ENCODE measurements at places on chromosomes 12 and 14. TPM values are rescaled to one million over a fixed set of nuclear protein-coding genes. Genes with fewer than 3 reads are reported as not detected.

YARS2 gene
- total RNA-seq, result 12.7 TPM

DNA sequence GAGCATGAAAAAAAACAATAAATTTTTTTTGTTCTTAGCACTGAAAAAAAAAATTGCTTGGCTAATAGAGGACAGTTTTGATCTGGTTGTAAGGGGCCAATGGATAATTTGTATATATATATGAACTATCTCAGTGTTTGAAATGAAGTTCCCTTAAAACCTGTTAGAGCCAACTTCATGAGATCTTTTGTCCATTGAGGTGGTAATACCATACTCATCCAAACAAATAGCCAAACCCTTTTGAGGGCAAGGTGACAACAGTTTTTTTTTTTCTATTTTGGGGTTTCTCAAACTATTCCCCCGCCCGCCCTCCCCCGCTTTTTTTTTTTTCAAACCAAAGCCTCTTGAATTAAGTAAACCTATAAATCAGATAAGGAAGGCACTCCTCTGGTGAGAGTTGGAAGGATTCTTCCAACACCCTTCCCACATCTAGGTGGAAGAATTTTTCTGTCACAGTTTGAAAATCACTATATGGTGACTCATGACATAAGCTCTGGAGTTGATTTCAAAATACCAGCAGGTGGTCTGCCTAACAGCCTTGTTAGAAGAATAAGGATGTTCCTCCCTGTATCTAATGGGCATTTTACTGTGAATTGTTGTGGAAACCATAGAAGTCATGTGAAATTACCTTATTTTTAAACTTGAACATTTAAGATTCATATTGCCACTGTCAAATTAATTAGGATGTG lies 10.2 kb downstream of the ARHGAP5 start:
- DNase-seq, result no peak

- DNase-seq, result no peak
Observed at GRCh38 chr14:50941151-50941550, 3.1 kb downstream of the PYGL start.

BDKRB1 gene
- total RNA-seq, result 0.18 TPM

GALC gene
- total RNA-seq, result 37.6 TPM

DNA sequence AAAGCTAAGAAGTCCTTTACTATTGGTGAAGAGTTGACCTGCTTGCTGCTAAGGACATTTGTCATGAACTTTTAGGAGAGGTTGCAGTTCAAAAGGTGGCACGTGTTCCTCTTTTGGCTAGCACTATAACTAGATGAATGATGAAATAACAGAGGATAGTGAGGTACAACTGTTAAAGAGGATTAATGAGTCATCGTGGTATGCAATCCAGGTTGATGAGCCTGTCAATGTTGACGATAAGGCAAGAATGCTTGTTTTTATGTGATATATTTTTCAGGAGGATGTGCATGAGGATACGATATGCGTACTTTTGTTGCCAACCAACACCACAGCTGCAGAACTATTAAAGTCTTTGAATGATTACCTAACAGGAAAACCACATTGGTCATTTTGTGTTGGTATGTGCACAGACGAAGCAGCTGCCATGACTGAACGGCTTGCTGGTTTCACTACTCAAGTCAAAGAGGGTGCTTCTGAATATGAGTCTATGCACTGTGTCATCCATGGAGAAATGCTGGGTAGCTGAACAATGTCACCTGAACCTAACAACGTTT lies 10.6 kb downstream of the CEP128 start:
- DNase-seq, result no peak

DNA sequence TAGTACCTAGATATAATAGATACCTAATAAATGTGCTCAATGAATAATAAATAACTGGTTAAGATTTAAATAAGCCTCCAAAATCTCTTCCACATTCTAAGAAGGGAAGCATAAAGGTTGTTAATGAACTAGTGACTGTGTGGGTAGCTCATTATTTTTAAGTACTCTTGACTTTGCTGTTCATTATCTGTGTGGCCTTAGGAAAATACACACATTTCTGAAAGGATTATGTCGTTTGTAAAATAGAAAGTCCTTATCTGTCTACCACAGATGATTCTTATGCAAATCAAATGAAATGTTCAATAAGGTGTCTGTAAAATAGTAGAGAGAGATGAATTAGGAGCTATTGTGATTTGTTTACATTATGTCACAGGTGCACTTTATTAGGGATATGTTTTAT lies 119.5 kb downstream of the LRRK2 start:
- no peak for DNase-seq

- DNase-seq, result no peak
Observed at GRCh38 chr12:108322998-108323397, 16.1 kb downstream of the CMKLR1 start.

ADGRD1 gene
- total RNA-seq, result 85.6 TPM

FAM90A1 gene
- 0.14 TPM for total RNA-seq

DNA sequence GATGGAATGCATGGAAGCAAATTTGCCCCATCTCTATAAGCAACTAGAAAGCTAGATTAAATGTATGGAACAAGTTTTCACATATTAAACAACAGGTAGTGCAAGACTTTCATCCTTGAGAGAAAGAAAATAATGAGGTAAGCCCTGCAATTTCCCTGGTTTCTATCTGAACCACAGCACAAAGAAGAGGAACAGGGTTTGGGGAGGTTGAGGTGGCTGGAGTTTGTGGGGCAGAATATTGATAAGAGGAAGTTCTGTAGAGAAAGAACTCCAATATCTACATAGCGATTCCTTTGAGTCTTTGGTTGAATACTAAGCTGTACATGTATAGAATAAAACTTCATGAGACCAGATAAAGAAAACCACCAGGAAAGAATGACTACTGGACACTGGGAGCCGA lies 96.3 kb upstream of the CCND2 start:
- DNase-seq, result no peak

- peak; percentile 37 for DNase-seq
Observed at GRCh38 chr12:121610239-121611149, 15.8 kb upstream of the ORAI1 start.

- peak; percentile 11 for DNase-seq
Observed at GRCh38 chr14:85702997-85703396, 173.1 kb downstream of the FLRT2 start.

DNA sequence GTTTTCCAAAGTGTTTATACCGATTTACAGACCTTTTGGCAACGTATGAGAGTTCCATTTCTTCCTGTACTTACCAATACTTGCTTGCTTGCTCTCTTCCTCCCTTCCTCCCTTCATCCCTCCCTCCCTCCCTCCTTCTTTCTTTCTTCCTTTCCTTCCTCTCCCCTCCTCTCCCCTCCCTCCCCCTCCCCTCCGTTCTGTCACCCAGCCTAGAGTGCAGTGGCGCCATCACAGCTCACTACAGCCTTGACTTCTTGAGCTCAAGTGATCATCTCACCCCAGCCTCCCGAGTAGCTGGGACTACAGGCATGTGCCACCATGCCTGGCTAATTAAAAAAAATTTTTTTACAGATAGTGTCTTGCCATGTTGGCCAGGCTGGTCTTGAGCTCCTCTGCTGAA lies 40.4 kb downstream of the DIP2B start:
- DNase-seq, result no peak

- DNase-seq, result no peak
Observed at GRCh38 chr12:50101663-50102062, 2.1 kb upstream of the GPD1 start.

GRCh38 chr12:109014984-109015765 lies 5.7 kb downstream of the SVOP start:
- no peak for DNase-seq

TMEM116 gene
- 17.1 TPM for total RNA-seq

CMA1 gene
- 0.34 TPM for total RNA-seq

MANSC1 gene
- total RNA-seq, result 8.0 TPM

LRRIQ1 gene
- 33.2 TPM for total RNA-seq

- no peak for DNase-seq
Observed at GRCh38 chr12:79441534-79441933, 249.2 kb downstream of the PAWR start.

DNA sequence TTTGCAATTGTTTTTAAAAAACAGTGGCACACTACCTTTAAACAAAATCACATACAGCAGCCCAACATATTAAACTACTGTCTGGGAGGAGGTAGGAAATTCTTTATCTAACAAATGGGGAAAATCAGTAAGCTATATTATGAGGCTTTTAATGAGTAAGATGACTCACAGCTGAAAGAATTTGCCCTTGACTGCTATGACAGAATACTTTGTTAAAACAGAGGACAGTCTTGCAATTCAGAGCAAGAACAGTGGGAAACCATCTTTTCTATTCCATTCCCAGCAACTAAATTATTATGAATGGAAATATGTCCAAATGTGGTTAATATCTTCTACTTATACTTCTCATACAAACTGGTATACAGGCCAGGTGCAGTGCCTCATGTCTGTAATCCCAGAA lies 49.2 kb upstream of the SGPP1 start:
- DNase-seq, result no peak

DNA sequence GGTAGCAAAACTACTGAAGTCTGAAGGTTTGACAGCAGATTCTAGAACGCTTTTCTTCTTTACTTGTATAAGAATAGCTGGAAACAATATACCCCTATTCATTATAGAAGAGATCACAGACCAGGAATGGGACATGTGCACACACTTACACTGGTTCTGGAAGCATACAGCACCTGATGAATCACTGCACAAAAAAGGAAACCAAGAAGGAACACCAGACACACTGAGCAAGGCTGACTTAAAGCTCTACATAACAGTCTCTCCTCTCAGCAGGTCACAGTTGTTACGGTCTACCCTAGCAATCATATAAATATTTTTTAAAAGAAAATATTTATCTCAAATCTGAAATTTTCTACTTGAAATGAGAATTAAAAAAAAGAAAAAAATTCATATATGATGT lies 13.5 kb downstream of the ATP2B1 start:
- DNase-seq, result no peak

MGP gene
- total RNA-seq, result 175 TPM

GRCh38 chr14:95943699-95944098 lies 67.1 kb downstream of the TUNAR start:
- DNase-seq, result no peak

GRCh38 chr14:79179985-79180384 lies 1009.8 kb downstream of the NRXN3 start:
- DNase-seq, result no peak

FBXO34 gene
- total RNA-seq, result 28.1 TPM

HNF1A gene
- 0.52 TPM for total RNA-seq

GRCh38 chr12:25906651-25907340 lies 51.7 kb upstream of the RASSF8 start:
- no peak for DNase-seq

DNA sequence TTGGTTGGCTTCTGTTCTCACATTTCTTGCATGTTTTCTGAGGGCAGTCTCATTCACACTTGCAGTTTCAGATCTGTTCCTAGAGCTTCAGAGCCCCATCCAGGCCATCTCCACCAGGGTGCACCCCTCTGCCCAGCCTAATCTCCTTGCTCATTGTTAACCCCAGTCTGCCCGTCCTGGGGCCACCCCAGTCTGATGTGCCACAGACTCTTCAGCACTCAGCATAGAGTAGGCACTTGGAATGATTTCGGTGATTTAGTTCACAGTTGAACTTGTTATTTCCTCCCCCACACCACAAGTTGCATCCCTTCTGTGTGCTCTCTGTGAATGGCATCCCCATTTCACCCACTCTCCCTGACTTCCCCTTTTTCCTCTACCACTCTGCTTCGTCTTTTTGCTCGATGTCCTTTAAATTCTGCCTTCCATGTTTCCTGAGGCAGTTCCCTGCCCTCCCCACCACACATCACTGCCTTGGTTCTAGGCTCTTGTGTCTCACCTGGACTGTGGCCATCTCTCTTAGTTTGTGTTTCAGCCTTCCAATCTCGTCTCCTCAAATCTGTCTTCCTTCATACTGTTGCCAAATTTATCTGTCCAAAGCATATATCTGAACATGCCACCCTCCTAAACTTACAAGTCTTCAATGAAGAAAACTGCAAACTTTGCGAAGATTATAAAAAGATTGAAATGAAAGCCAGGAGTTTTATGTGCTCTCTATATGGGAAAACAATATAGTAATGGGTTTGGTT lies 41.5 kb downstream of the ANO6 start:
- no peak for DNase-seq

DNA sequence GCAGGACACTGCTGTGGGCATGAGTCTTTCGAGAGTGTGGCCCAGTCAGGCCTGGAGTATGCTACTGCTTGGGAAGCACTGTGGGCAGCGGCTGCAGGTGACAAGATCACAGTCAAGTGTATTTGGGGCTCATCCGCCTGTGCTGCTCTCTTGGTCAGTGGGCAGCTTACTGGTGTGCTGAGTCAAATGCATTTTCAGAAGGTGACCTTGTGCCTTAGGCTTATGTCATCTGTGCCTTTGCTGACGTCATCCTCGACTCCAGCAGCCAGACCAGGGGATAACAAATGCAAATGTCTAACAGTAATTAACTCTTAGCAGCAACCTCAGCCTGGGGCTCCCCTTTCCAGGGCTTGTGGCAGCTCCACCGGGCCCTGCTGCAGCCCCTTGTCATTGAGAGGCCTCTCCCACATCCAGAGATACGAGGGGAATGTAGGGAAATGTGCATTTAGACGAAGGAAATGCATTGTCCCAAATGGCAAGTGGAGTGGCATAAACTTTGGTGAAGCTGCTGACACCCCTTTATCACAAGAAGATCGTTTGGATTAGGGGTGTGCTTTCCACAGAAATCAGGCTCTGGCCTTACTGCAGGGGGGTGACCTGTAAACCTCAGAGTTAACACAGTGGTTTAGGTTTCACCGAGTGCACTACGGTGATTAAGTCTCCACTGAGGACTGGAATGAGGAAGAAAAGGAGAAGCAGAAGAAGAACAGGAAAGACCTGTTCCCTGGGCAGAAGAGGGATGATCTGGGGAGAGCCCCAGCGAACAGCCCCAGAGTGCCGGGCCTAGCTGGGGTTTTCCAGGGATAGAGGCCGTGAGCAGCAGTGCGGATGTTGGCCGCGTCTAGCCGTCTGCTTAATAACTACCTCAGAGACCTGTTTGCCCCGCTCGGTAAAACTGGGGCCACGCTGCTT lies 39.7 kb downstream of the PSMA6 start:
- peak; percentile 78 for DNase-seq

DNA sequence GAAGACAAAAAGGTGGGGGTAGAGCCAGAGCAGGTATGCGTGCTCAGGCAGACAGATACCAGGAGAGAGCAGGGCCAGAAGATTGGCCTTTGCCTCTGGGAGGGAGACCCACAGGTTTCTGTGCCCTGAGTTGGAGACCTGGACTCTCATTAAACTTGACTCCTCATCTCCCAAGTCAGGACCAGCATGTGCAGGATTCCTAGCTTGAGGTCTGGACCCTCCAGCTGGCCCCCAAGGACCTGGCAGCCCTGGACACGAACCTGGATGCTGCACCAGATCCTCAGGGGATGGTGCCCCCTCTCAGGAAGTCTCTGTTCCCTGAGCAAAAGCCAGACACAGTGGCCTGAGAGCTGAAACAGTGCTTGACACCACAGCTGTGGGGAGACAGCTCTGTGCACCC lies 10.5 kb upstream of the KRT73 start:
- no peak for DNase-seq

GRCh38 chr14:21518725-21519124 lies 7.4 kb downstream of the SALL2 start:
- no peak for DNase-seq
